ENCODE measurements at places on chromosomes 2 and 18.

DNA sequence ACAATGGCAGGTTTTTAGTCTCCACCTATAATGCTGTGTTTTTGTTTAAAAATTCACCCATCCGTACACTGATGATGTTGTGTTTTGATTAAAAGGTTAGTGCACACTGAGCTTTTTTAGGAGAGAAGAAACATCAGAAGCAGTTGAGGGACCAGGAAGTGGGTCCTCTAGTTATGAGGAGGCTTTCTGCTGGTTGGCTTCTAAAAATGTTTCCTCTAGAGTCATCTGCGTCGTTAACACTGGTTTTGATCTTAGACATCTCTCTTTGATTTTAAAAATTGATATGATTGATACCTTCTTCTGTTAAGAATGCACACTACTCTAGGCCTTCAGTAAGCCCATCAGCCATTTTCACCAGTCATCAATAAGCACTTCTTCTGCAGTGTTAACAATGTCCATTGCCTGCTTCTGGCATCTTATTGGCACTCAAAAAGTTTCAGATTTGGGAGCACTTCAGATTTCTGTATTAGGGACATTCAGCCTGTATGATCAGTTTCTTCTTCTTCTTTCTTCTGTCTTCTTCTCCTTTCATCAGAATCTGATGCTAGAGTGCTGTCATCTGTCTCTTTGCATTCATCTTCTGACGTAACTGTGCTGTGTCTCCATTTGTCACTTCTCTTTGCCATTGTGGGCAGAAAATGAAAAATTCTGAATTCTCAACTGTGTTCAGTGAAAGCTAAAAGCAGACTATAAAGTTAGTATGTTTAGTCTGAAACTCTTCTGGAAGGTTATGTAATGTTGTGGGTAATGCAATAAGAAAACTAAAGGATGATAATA, 56.3 kb downstream of the PHLPP1 start:
- no peak for DNase-seq

DNA sequence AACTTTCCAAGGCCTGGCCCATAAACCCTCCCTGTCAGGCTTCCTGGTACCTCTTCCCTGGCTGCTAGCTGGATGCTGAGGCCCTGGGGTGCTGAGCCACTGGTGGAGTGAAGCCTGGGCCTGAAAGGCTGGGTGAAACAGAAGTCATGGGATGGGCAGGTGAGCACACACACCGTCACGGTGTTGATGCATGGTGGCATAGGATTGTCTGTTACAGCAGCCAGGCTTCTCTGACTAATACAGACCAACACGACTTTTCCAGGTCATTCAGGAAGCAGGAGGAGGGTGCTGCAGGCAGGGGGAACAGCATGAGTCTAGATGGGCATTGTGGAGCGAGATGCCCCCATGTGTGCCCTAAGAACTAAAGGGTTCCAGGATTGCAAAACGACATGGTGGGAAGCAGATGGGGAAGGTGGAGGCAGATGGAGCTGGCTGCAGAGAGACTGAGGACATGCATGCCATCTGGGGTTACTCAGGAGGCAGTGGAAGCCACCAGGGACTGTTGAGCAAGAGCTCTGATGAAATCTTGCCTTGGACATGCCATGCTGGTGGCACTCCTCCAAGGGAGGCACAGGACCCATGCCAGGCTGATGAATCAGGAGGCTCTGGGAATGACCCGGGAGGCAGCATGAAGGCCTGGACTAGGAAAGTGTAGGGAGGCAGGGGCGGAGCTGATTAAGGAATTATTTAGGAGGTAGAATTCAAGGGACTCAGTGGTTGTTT, 480.9 kb downstream of the TSN start:
- DNase-seq, result no peak

DNA sequence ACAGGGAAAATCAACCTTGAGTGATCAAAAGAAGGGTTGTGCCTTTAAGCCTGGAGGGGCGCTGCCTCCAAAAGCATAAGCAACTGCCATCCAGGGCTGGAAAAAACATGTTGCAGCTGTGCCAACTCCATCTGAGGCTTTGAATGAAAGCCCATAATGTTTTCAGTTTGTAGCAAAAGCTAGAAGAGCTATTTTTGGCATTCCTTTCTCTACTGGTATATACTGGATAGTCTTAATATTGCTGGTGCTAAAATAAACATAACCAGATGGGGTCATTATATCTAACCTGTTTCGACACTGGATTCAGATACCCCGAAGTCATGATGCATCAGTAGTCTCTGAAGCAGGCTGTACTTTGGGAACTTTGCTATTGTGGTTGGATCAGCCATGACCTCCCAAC, 25.1 kb downstream of the ANXA4 start:
- DNase-seq, result no peak

DNA sequence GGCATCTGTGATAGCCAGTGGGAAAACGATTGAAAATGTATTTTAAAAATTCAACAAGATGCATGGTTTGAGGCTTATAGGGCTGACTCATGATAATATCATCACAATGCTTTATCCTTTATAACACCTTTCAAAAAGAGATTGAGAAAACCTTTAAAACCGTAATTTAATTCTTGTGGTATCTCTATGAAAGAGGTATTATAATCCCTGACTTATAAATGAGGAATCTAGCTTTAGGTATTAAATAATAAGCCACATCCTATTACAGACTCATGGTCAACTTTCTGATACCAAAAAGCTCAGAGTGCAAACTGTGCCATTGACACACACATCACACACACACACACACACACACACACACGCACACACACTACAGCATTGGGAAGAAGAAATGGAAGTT, 134.6 kb upstream of the RAB12 start:
- DNase-seq, result no peak

- DNase-seq, result no peak
Measured at GRCh38 chr18:24446953-24447538, 13.4 kb upstream of the HRH4 start.

DNA sequence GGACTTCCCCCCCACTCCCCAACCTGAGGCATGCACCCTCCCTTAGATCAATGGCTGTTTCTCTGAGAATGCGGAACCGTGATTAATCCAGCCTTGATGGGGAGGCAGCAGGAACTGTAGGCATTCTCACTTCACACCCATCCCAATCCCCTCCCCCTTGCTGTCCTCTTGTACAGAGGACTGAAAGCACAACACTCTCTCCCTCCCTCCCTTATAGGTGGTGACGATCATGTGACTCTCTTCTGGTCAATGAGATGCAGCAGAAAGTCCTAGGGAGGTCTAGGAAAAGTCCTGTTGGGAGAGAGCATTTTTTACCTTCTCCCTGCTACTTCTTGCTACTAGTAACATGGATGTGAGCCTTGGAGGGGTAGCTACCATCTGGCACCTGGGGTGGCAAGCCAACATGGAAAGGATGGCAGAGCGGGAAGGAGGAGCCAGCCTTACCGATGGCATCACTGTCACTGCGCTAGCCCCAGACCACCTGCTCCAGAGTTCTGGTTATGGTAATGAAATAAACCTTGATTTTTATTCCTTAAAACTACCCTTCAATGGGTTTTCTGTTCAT, 106.9 kb downstream of the MSH2 start:
- DNase-seq, result no peak

DNA sequence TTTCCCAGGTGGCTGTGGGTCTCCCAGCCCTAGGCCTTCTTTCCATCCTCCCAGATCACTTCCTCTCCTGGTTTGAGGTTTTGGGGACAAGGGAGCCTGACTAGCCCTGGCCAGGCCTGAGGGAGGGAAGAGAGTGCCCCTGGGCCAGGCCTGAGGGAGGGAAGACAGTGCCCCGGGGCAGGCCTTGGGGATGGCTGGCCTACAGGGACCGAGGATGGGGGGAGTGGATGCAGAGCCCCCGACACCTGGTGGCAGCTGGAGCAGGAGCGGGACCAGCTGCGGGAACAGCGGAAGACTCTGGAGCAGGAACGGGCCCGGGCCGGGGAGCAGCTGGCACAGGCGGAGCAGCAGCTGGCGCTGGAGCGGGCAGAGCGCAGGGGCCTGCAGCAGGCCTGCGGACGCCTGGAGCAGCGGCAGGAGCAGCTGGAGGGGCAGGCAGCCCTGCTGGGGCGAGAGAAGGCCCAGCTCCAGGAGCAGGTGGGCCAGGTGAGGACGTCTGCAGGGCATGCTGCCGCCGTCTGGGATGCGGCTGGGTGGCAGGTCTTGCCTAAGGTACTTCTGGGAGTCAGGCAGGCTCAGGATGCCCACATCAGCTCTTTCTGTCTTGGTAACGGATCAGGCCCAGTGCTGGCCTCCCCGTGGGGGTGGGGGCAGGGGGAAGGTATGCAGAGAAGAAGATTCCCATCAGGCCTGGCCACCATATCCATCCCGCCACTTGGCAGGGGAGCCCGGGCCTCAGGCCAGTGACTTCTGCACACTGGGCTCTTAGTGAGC, 29.2 kb downstream of the CROCC2 start:
- DNase-seq, result no peak

- peak; percentile 52 for DNase-seq
Measured at GRCh38 chr2:186256540-186256939, 229.5 kb upstream of the ZC3H15 start.

GRCh38 chr2:174781996-174782395, 17.7 kb upstream of the CHRNA1 start:
- DNase-seq, result no peak

DNA sequence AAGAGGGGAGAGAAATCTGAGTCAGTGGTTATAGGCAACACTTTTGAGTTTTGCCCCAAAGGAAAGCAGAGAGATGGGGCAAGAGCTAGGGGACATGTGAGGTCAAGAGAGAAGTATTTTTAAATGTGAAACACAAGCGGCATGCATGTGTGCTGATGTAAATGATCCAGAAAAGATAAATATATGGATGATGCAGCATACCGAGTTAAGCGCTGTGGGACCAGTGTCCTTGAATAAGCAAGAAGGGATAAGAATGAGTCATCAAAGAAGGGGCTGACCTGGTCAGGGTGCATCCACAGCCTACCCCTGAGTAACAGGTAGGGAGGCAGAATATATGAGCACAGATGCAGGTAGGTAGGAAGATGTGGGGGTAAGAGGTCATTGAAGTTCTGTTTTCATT, 180.9 kb downstream of the TRABD2A start:
- no peak for DNase-seq

- peak; percentile 95 for DNase-seq
Measured at GRCh38 chr18:47930931-47931717, 665 bp upstream of the SMAD2 start.

- DNase-seq, result no peak
Measured at GRCh38 chr2:235719146-235719942, 225.5 kb downstream of the AGAP1 start.

All from KBM-7 (cell line).